HFFc6 (cell line): ENCODE measurements at places on chromosomes 5 and 9.

DNA sequence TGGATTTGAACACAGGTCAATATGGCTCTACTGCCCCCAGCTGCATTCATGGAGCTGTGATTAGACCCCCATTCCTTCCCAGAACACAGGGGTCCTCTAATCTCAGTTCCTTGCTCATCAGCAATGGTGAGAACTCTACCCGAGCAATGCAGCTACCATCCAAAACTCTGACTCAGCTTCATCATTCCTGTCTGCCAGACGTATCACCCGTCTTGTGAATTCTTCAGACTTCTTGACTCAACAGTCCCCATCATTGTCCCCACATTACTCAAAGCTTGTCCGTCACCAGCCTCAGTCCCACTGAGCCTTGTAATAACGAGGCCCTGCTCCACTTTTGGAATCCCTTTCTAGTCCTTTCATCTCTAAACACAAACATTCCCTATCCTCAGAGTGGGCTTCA is 36.3 kb upstream of the STX17 start:
- DNase-seq, result peak; percentile 33

DNA sequence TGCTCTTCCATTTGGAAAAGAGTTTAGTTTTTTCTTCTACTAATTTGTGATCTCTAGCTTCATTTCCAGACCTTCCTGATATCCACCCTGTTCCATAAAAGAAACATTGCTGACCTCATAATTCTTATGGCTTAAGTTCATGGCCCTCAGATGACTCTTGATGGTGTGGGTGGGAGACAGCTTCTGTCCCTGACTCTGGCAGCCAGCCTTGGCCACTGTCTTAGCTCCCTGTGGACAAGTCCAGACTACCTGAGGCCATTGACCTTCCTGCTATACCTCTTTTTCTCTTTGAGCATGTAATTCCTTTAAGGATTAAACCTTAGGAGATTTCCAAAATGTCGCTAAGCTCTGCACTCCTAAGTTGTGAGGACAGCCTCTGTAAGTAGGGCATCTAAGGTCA is 101.1 kb upstream of the DAP start:
- no peak for DNase-seq

DNA sequence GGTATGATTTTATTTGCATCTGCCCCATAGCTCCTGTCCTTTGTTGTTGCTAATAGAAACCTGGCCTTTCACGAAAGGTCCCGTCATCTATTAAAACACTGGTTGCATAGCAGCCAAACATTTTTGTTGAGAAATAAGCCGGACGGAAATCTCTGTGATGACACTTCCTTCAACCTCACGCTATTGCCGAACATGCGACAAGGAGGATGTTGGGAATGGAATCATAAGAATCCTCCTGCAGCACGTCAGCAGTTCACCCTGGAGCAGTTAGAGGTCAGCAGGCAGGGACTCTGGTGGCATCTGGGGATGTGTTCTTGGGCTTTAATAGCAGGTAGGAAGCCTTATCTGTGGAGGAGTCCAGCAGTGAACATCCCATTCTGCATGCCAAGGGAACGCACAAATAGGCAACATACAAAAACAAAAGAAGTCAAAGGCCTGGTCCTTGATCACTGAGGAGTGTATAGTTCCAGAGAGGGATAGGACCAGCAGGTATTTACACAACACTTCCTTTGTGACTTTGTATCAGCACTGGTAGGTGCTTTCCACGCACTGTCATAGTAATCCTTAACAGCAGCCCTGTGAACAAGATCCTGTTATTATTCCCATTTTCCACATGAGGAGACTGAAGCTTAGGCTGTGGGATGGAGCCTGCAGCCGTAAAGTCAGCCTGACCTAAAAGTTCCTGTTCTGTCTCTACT is 33.4 kb downstream of the ARHGAP26 start:
- DNase-seq, result no peak

GRCh38 chr9:133031130-133031422 is 279 bp downstream of the GTF3C5 start:
- no peak for DNase-seq

DNA sequence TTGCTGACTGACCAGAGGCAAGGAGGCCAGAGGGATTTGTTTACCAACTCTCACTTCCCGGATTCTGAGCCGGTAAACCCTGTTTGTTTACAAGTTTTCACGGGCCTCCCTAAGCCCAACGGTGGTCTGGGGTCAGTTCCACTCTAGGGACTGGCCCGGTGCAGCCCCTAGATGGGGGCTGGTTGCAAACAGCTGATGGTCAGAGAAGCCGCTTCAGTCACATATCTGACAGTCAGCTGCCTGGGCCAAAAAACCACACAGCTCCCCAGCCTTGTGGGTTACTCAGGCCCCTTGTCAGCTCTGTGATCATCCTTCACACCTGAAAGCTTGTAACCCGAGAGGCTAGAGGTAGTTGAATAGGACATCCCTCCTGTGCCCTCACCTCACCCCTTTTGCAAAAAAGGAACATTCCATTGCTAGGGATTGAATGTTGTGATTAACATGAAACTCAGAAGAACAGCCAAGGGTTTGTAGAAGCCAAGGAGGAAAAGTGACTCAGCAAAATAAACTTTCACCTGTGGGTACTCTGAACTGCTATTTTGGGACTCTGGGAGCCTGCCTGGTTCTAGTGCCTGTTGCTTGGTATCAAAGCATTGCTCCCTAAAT is 40.4 kb downstream of the SAR1B start:
- DNase-seq, result peak; percentile 32

DNA sequence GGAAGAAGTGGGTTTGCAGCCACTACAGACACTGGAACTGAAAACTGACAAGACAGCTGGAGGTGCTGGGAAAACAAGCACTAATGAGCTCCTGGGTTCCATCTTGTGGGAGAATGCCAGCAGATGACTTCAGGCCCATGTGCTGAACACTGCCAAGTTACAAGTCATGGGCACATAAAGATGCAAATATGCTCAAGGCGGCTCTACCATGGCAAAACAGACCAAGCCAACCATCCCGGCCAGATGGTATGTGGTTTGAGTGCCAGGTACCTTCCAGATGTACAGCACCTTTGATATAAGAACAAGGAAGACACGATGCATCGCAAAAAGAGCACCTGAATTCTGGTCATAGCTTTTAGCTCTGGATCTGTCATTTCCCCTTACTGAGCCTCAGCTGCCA is 19.9 kb downstream of the TNFSF8 start:
- DNase-seq, result no peak

DNA sequence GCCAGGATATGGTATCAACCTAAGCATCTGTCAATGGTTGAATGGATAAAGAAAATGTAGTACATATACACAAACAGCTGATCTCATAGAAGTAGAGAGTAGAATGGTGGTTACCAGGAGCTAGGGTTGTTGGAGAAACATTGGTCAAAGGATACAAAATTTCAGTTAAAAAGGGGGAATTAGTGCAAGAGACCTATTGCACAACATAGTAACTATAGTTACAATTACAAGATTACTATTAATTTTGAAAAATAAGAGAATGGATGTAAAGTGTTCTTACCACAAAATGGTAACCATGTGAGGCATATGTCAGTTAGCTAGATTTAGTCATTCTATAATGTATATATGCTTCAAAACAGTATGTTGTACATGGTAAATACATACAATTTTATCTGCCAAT is 28.8 kb upstream of the ELOVL7 start:
- no peak for DNase-seq

- DNase-seq, result no peak
These were observed 516.1 kb downstream of the LRRC70 start for GRCh38 chr5:63094730-63095129.

GRCh38 chr5:15627109-15627508 is 127.1 kb downstream of the FBXL7 start:
- DNase-seq, result no peak
